ENCODE measurements at places on chromosomes 1 and 21.

GRCh38 chr21:18549214-18549905, 145.8 kb upstream of the TMPRSS15 start:
- no peak for DNase-seq

DNA sequence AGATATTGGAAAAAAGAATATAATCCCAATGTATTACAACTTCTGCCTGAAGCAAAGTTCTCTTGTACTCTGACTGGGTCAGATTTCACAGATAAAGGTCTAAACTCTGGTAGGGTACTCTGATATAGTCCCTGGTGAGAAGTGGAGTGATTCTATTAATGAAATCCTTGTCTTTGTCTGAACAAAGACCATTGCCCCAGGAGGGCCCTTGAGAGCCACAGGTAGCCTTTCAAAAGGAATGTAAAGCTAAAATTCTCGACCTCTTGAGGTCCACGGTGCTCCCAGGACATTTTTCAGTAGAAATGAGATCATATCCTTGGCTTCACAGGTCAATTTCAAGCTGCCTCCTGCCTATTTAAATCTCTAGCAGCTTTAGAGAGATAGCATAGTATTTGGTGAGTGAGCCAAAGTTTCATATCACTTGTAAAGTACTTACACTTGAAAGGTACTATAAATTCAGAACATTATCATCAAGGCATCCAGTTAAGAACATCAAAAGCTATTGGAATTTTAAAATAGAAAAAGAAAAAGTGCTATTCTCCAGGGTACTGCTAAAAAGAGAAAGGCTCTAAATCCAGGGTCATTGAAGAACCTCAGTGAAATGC, 10.1 kb downstream of the TNNI3K start:
- DNase-seq, result no peak

GRCh38 chr1:211538287-211538686, 40.7 kb downstream of the SLC30A1 start:
- DNase-seq, result no peak

DNA sequence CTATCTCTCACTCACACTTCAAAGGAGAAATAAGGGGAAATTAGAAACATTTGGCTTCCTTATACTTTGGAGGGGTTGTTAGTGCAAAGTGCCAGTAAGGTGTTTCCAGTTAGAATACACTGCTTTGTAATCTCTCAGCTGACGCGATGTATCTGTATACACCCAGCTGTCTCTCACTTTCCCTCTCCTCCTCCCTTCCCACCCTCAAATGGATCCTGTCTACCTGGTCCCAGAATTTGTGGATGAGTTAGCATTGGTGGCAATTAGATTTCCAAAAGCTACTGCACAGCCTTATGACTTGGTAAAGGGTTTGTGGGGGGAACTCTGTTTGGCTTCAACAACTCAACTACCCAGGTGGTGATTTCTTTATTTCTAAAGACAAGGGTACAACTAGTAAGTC, 10.5 kb downstream of the ATP1B1 start:
- no peak for DNase-seq

DNA sequence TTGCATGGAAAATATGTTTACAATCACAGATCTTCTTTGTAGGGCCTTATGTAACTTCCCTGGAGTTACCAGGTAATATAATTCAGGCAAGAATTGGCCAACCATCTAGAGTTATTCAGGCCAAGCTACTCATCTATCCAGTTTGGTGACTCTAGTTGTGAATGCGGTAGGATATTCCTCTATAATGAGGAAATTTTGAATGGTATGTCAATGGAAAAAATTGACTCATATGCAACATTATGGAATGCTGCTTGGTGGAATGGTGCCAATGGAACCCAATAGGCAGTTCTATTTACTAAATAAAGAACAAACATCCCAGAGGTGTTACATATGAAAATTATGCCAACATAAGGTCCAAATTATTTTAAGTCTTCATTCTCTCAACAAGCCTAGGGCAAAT, 5.6 kb upstream of the TNFSF18 start:
- no peak for DNase-seq

GRCh38 chr1:18486195-18486594, 5.5 kb downstream of the KLHDC7A start:
- DNase-seq, result no peak

GRCh38 chr1:177794376-177794991, 175.4 kb downstream of the SEC16B start:
- no peak for DNase-seq

GRCh38 chr1:90544356-90544755, 172.7 kb downstream of the BARHL2 start:
- DNase-seq, result no peak

- no peak for DNase-seq
Measured at GRCh38 chr1:110050602-110051261, 16.3 kb downstream of the STRIP1 start.

DNA sequence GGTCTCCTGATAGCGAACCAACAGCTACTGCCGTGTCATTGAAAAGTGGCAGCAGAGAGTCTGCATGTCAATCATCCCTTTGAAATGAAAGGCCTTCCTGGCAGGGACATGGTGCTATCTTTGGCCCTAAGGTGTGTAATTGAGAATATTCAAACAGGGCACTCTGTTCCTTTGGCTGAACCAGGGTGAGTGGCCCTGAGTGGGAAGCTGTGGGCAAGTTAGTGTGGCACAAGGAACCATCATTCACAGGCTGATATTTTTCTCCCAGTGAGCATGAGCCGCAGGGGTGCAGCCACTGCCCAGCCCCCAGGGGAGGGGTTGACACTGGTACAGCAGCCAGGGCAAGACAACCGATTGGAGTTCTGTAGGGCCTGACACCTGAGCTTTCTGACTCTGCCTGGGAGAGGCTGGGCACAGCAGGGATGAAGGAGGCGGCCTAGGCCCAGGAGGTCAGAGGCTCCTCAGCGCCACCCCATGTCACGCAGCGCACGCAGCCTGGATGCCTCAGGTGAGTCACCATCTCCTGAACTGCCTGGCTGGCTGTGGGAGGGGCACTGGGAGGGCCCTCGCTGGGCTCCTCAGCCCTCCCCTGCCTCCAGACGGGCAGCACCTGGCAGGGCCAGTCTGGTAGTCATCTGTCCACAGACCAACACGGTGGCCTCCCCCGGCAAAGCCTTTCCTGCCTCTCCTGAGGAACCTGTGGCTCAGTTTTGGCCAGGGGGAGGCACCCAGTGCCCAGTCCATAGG, 13.2 kb downstream of the QSOX1 start:
- no peak for DNase-seq

DNA sequence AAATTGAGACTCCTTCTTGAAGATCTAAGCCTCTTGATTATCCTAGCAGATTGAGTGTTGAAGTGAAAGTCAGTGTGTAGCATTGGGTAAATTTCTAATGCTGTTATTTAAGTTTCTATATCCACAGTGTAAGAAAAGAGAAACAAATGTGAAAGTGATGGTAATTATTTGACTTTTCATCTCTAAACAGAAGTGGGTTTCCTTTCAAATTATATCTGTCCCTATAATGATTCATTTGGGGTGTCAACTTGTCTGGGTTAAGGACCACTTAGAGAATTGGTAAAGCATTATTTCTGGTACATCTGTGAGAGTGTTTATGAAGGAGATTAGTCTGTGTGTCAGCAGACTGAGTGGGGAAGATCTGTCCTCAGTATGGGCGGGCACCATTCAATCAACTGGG, 133.0 kb upstream of the HMCN1 start:
- no peak for DNase-seq

GRCh38 chr1:67941155-67941554, 107.9 kb upstream of the GNG12 start:
- no peak for DNase-seq

DNA sequence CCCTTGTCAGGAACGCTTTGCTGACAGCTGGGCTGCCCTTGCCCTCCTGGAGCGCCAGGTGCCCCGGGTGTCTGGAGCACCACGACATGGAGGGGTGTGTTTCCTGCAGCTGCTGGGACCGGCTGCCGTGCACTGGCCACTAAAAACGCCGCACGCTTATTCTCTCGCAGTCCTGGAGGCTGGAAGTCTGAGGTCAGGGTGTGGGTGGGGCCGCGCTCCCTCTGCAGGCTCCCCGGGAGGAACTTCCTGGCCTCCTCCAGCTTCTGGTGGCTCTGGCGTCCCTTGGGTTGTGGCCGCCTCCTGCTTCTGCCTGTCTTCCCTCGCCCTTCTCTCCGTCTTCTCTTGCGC, 28.0 kb upstream of the PLCH2 start:
- DNase-seq, result no peak

DNA sequence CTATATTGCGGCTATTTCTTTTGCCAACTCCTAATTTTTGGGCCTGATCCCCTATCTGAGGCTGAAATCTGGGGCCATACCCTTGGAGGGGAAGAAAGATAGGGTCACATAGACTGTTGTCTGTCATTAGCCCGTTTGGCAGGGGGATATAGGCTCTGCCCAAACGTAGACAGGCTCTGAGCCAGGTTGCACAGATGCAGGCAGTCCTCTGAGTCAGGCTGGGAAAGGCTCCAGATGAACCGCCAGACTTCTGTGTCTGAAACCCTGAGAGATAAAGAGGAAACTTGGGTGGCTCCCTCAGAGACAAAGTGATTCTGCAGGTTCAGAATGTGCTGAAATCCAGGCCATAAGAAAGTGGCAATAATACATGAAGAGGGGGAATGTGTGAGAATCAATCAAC, 4.0 kb upstream of the CAP1 start:
- no peak for DNase-seq

GRCh38 chr1:111937147-111937725, 52.2 kb downstream of the KCND3 start:
- DNase-seq, result no peak

DNA sequence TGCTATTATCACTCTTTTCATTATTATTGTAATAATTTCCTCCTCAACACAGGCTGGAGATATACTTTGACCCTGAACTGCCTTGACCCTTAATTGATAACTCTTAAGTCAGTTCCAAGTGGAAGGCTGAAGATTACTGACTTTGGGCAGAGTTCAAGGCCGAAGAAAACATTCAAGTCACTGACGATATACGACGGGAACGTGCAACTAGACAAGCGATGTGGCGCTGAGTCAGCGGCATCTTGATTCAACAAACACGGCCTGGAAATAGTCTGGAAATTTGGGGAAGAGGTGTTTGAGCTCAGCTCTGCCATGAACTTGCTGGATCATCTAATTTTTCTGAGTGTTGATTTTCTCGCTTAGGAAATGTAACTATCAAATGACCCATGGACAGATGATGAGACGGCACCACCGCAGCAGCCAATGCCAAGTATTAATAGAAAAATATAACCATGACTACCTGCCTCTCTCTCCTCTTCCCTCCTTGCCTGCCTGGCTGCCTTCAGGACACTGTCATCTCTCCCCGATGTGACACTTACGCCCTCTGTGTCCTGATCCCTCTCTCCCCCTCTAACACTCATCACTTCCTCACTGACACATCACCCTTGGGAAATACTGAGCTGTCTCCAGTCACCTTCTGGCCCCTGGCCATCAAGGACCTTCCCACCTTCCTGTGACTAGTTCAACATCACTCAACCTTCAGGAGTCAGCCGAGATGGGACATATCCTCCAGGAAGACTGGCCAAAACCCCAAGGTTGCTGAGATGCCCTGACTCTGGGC, 49.4 kb downstream of the TMCO4 start:
- no peak for DNase-seq

GRCh38 chr1:110944806-110945205, 18.9 kb downstream of the LRIF1 start:
- no peak for DNase-seq

GRCh38 chr1:91569411-91570119, 68.9 kb downstream of the CDC7 start:
- no peak for DNase-seq

DNA sequence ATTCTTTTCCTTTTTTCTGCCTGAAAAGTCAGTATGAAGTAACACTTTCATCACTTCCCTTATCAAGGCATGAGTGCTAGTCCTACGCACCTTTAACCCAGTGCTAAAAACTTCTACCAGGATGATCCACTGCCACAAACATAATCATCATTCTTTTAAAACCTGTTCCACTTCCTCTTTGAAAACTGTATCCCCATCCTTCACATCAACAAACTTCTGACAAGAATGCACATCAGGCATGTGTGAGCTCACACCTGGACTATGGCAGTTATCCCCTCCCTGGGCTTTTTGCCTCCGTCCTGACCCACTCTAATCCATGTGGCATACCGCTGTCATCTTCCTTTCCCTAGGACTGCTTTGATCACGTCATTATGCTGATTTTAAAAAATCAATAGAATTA, 70.2 kb downstream of the ESRRG start:
- no peak for DNase-seq

- no peak for DNase-seq
Measured at GRCh38 chr1:222373216-222373615, 174.7 kb downstream of the HHIPL2 start.

DNA sequence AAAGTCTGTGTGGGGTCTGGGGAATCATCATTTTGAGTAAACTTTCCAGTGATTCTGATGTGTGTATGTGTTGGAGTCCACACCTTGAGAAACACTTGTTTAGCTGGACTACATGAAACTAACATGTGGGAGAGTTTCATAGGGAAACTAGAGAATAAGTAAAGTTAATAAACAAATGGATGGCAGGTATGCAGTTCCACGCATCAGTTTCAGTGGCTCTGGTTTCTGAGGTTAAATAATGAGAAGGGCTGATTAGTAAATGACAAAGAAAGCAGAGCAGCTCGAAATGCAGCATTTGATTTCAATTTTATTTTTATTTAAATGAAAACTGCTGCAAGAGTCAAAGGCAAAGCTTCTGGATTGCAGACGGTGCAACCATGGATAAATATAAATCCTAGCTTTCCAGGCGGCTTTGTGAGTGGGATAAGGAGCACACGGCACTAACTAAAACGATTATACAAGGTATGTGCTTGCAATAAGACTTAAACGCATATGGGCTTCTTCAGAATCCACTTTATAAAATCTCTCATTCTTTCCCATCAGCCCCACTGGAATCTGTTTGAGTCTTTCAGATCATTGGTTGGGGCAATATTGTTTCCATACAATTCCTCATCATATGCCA, 310.7 kb downstream of the PLPP3 start:
- no peak for DNase-seq

- DNase-seq, result no peak
Measured at GRCh38 chr1:186781730-186782129, 47.0 kb upstream of the PLA2G4A start.

DNA sequence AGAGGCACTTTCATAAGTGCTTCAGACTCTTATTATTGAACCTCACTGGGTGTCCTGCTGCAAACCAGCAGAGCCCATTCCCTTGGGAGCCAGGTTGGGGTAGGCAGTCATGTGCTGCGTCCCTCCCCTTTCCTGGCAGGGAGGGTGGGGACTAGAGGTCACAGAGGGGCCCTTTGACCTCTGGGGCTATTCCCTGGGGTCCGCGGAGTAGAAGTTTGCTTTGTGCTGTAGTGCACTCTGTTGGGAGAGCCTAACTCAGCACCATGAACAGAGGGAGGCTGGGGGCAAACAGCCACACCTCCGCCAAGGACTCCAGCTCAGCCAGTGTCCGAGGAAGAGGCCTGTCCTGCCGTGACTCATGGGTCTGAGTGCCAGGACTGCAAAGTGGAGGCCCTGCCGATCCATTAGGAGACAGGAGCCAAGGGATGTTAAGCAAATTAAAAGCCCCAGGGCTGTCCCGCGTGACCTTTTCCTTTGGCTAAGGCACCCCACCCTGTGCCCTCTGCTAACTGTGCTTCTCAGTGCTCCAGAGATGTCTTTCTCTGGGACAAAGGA, 3.0 kb upstream of the IGSF21 start:
- DNase-seq, result no peak
